CD4-positive, alpha-beta memory T cell (primary cell): ENCODE measurements at places on chromosomes 4 and X.

- no peak for DNase-seq
Measured at GRCh38 chr4:65617416-65617815, 52.9 kb downstream of the EPHA5 start.

DNA sequence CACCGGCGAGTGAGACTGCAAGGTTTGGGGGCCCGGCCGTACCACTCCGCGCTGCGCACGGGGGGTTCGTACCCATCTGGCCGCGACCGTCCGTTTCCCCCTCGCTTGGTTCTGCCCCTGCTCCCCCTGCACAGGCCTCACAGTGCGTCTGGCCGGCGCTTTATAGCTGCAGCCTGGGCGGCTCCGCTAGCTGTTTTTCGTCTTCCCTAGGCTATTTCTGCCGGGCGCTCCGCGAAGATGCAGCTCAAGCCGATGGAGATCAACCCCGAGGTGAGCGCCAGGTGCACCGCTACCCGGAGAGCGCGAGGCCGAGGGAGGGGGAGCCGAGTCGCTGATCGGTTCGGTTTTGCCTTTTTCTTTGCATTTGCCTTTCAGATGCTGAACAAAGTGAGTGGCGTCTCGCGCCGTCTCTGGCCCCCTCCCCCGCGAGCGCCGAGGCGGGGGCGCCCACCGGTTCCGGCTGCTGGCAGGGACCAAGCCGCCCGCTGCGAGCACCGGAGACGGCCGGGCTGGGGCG is at the start of gene UCHL1:
TSS of gene UCHL1 (plus strand) at position 189 of the 517 bp plus-strand sequence. CDS start at position 238, 49 bp downstream.
- no peak for DNase-seq

- no peak for DNase-seq
Measured at GRCh38 chr4:172601195-172601594, 567.4 kb upstream of the GALNT7 start.

DNA sequence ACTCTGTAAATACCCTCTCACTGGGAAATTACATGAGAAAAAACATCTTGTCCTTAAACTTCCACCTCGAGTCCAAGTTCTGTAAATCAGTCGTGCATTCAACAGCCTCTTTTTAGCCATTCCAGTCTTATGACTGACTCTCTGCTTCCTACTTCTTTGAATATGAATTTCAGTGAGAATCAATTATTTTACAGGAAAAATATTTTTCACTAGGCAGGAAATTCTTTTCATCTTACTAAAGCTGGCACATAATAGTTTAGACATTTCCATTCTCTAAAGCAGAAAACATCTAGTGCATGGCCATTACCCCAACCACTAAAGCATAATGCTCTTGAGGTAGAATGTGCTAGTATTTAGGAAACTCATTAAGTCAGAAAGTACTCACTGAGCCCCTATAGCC is 565.7 kb upstream of the FAT1 start:
- no peak for DNase-seq

GRCh38 chrX:106742193-106742592 is 15.7 kb downstream of the RNF128 start:
- no peak for DNase-seq

DNA sequence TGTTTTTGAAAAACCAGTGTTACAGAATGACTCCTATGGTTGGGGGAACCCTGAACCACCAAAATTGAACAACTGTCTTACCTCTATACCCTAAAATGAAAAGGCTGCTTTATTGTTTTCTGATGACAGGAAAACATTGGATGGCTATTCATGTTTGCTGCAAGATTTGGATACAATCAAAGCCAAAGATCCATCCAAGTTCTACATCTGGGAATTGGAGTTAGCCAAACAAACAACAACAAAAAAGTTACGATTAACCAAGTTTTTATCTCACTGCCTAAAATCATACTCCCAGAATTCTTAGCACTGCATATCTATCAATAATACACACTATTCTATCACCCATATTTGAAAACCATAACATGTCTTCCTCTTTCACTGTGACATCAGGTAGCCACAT is 349.7 kb upstream of the SLC7A11 start:
- no peak for DNase-seq

GRCh38 chr4:102031406-102031805 is 240.9 kb downstream of the BANK1 start:
- no peak for DNase-seq

GRCh38 chrX:11100281-11101035 is 10.7 kb upstream of the HCCS start:
- no peak for DNase-seq

DNA sequence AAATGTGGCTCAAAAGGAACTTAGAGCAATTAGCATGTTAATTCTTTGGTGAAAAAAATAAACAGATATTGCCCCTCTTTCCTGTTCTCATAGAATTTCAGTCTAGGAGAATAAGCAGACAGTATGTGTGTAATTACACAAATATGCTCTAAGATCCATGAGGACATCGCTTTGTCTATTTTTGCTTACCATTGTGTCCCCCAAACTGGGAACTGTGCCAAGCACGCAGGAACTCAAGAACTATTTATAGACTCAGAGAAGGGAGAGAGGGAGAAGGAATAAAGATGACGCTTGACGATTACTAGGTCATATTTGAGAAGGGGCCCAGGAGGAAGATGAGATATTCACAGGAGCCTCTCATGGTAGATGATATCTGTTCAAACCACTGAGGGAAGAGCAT is 692.6 kb downstream of the RAB28 start:
- no peak for DNase-seq

DNA sequence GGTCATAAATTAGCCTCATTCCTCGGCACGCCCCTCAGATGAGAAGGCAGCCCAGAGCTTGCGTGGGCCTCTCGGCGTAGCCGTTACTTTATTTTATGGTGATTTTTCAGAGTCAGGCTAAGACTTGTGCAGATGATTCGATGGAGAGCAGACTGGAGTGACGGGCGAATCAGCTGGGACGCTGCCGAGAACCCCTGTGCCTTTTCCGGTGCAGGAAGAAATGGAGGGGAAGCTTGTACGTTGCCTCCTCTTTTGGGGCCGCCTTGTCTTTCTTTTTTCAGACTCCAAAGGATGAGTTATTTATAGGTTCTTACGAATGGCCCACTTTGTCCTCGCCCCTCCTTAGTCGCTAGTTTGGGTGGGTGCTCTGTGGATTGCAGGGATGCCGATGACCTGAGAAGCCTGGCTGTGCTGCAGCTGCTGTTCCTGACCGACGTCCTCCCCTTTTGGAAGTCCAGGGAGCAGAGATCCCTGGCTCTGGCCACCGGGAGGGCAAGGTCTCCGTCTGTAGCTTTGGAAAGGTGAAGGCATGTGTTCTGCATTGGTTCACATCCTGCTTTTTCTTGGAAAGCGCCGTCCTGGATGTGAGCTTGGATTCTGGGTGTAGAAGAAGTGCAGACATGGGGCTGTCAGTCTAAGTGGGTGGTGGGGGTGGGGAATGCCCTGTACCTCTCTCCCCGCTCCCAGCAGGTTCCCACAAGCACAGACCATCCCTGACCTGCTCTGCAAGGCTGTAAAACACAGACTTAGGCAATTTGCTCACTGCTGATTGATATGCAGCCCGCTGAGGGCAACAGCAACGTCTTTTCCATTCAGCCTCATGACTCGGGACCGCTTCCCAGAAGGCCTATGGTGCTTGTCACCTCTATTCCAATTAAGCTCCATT is 9.3 kb downstream of the SORCS2 start:
- no peak for DNase-seq

DNA sequence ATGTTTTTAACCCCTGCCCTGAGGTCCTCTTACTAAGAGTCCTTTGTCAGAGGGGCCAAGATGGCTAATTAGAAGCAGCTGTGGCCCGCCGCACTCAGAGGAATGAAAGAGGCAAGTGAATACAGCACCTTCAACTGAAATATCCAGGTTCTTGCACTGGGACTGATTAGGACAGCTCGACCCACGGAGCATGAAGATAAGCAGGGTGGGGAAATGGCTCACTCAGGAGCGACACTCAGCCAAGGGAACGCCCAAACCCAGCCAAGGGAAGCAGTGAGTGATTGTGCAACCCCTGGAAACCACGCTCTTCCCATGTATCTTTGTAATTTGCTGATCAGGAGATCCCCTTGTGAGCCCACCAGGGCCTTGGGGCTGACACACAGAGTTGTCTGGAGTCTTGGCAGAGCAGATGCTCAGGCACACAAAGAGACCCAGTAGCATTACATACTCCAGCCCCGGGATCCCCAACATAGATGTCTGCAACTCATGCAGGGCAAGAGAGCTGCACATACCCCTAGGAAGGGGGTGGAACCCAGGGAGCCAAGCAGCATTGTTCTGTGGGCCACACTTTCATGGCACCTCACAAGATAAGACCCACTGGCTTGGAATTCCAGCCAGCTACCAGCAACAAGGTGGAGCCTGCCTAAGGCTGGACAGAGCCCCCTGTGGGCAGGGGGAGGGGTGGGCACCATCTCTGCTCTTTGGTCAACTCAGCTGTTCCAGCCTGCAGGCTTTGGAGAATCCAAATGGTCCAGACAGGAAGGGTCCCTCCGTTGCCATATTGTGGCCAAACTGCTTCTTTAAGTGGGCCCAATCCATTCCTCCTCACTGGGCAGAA is 23.3 kb downstream of the F8A3 start:
- DNase-seq = no peak

- DNase-seq = no peak
Measured at GRCh38 chr4:25788703-25789238, 74.0 kb downstream of the SEL1L3 start.

DNA sequence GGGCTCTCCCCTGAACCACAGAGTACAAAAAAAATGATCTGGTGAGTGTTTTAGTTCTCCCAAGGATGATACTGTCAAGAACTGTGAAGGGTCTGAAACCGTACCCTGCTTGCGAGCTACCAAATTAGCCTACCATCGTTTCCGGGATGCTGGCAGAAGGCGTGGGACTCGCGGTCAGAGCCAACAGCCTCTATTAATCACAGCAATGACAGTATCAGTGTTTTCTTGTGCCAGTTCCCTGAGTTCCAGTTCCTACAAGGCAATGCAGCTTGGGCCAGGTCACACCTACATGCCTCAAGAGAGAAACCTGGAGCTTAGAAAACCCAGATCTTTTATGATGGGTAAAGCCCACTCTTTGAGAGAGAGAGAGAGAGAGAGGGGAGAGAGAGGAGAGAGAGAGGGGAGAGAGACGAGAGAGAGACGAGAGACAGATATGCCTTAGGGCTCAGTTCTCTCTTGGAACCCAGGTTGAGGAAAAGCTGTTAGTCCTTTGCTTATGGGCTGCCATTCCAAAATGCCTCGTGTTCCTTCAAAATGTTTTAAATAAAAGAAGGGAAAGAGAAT is 327.8 kb downstream of the ARHGAP10 start:
- no peak for DNase-seq

DNA sequence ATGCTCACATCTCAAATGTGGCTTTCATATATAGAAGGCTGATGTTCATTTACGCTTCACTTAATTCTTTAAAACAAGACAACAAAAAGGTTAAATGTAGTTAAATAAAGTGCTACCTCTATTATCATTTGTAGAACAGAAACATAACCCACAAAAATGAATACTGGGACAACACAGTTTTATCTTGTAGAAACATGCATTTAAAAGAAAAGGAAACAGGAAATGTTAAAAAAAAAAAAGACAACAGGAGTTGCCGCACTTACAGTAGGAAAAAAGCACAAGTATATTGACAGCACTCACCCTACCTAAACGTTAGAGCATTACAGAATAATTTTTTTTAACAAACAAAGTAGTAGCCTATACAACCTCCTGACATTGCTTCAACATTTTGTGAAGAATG is 4.8 kb downstream of the THOC2 start:
- no peak for DNase-seq

DNA sequence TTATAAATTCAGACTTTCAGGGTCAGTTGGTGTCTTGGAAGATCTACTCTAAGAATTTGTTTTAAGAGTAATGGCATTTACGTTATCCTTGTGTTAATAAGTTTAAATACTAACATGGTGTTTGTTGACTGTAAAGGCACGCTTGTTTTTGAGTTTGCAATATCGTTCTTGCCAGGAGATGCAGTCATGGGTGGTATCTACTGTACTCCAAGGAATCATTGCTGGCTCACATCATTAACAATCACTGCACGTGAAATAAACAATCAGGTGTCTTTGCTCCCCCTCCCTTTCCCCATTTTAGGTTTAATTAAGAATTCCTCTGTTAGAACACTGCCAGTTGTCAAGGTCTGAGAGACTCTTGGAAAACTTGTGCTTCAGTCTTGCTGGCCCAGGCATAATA is 1.6 kb downstream of the HHIP start:
- no peak for DNase-seq

GRCh38 chrX:2554891-2555290 is 54.1 kb upstream of the DHRSX start:
- no peak for DNase-seq

DNA sequence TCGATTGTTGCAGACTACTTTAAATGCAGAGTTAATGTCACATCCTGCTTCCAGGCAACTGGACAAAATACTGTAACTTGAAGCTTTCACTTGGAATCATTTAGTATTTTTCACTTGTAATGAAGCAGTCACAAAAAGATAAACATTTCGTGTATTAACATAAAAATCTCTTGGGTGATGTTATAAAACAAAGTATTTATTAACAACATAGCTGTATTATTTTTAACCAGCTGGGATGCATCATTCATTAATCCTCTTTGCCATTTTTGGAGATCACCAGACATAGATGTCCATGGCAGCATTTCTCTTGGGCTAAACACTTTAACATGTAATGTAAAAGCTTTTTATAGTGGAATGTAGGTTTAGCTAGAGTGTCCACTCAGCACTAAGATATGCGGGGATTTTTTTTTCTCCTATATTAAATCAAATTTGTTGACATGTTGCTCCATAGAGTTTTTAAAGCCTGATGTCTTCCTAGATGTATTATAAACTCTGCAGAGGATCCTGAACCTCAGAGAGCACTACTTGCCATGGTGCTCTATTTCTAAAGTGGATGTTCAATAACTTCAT is 193.7 kb upstream of the SPANXN4 start:
- DNase-seq = no peak

DNA sequence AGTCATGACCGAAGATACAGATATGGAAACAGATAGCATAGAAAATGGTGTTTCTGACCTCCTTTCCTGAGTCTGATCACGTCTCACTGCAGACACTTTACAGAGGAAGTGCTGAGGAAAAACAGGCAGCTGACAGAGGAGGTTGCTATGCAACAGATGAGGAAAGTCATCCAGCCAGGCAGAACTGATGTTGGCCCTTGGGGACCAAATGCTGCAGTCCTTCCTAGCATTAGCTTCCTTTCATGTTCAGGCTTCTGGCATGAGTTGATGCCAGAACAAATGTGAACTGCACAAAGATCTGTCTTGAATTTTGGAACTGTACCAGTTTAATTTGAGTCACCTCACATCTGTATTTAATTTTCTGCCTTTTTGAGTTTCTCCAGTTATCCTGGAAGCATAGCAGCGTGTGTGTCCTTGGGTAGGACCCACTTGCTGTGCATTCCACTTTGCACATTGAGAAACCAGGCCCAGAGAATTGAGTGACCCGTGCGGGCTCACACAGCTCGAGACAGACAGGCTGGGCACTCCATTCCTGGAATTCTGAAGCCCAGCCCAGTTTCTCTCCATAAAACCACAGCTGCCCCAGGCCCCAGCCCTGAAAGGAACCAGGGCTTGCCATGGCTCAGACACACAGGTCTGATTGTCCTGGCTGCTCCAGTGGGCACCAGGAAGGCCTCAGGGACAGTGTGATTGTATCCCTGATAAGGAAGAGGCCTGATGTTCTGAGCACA is 1.4 kb upstream of the MAGED1 start:
- no peak for DNase-seq
